ENCODE measurements at places on chromosomes 3 and 15.

DNA sequence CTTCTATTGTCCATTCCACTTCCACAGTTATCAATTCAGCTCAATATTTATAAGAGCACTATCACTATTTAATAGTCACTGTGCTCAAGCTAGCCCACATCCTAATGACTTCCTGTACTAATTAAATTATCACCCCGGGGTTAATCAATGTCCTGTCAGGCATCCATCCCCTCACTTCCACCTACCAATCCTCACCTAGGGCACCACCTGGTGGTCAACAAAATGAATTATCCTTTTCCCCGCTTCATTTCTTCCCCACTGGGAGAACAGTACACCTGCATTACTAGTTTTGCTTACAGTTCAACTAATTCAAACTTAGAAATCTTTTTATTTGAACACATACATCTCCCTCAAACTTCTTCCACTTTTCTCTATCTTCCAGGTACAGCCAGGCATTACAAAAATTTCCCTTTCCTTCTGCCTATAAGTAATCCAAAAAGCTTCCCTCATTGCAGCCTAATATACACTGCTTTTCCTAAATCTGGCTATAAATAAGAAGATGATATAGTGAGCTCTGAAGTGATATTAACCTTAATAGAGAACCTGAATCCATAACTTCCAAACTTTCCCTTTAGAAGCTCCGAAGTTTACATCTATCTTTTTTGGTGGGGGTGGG is 68.5 kb downstream of the TMCC1 start:
- peak; percentile 67 for DNase-seq

DNA sequence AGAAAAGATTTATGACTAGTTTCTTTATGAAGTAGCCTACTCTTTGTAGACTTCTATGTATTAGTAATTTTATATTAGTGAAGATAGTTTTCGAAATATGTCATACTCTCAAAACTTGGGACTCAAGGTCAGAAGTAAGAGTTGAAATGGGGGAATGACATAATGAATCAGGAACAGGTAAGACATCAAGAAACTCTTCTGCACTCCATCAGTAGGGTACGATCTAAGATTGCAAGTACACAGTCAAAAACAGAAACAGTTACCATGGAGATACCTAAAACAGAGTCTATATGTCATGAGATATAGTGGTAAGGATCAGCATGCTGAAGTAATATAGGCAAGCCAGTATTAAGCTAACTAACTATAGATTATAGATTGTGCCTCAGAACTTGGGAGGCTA is 187.0 kb upstream of the MLF1 start:
- no peak for DNase-seq

DNA sequence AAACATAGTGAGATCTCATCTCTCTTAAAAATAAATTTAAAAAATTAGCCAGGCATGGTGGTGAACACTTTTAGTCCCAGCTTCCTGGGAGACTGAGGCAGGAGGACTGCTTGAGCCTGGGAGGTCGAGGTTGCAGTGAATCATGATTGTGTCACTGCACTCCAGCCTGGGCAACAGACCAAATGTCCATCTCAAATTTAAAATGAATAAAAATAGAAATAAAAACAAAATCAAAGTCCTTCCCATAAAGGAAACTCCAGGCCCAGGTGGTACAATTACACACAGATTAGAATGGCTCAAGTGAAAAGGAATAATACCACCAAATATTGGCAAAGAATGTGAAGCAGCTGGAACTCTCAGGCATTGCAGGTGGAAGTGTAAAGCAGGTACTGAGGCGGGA is 19.3 kb upstream of the ATP10A start:
- no peak for DNase-seq

DNA sequence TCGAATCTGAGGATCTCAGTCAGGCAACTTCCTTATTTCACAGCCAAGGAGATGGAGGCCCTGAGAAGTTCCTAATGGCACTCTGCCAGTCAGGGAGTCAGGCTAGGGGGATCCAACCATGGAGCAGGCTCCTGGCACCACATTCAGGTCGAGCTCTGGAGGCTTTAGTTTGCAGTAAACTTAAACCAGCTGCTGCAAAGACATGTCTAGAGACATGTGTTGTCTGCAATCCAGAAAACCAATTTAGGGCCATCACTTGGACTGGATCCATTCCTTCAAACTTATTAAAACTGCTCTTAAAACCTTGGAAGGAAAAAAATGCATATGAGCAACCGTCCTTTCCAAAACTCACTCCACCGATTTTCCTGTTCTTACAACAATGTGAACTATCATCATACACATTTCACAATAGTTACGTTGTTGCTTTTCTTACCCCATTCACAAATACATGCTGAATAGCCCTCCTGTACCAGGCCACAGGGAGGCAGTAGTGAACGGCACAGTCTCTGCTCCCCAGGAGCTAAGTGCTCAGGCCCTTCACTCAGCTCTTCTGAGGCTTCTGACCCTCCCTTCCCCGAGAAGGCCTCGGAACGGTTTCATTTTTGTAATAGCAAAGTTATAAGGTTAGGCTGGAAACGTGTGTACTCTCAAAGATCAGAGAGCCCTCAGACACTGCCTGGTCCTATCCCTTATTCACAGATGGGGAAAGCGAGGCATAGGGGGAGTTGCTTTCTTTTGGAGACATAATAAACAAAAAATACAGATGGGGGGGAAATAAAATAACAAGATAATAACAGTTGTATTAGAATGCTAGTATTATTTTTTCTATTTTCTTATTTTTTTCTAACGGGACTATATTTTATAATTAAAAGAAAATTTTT is 20.1 kb downstream of the RFT1 start:
- no peak for DNase-seq

DNA sequence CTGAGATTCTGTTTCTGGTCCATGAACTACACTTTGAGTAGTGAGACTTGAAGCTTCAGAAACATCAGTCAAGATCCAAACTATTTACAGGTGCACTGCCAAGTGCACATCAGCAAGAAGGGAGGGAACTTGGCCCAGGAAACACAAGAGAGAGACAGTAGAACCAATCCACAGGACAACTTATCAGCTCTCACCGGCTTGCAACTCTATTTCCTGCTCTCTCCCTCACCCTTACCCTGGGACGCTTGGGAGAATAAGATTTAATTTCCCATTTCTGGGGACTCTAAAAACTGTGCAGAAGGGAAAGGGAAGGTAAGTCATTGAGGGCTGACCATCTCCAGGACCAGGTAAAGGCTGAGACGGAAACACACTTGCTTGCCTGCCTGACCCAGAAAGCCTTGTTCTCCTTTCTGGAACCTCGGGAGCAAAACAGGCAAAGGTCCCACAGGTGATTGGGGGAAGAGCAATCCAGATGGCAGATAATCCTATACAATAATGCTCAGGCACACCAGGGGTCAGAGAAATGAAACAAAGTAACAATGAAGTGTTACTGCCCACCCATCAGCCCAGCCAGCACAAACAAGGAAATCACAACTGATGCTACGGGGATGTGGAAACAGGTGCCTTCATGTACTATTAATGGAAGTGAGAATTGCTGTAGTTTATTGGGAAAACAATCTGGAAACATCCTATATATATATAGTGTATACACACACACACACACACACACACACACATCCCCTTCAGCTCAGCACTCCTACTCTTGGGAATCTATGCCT is 154.4 kb downstream of the XXYLT1 start:
- DNase-seq = no peak

- no peak for DNase-seq
Observed at GRCh38 chr15:28955993-28956421, 70.2 kb downstream of the APBA2 start.

DNA sequence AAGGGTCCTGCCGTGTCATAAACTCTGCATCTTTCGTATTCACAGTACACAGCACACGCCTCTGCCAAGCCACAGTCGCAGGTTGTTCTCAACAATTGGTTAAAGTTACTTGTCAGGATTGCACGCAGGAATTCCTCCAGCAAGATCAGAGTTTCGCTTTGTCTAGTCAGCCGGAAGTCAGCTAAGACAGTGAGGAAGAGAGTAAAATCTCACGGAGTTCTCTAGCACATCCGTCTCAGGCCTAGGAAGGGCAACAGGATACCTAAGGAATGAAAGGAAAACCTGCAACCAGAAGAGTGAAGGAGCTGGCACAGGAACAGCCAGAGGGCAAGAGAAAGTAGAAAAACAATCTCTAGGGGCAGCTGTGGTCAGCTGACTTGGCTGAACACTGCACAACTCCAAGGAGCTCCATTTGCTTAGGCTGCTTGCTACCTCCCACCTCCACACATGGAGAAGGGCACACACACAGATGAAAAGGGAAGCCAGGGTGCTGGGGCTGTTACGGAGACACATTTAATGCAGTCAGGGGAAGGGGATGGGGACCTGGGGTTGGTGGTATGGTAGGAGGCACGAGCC is 23.7 kb downstream of the RORA start:
- DNase-seq = no peak

- no peak for DNase-seq
Observed at GRCh38 chr3:63046580-63046979, 171.4 kb upstream of the CADPS start.

- no peak for DNase-seq
Observed at GRCh38 chr3:117692416-117692995, 982.9 kb downstream of the TUSC7 start.

GRCh38 chr15:78950343-78950742 is 5.5 kb upstream of the CTSH start:
- DNase-seq = no peak

DNA sequence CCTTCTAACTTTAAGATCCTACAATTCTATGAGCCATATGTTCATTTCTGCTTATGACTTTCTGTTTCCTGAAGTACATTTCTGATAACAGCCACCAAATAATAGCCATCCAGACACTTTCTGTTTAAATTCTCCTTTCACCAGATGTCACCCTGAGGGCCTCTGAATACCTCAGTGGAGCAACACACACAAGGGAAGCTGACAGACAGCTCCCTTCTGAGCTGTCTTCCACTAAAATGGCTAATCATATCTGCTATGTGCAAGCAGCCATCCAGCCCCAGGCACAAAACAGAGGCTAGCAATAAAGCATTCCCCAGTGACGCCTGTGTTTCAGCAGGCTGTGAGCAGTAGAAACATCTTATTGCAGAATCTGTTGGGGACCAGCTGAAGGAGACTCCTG is 666.6 kb upstream of the UBE2E2 start:
- DNase-seq = no peak

DNA sequence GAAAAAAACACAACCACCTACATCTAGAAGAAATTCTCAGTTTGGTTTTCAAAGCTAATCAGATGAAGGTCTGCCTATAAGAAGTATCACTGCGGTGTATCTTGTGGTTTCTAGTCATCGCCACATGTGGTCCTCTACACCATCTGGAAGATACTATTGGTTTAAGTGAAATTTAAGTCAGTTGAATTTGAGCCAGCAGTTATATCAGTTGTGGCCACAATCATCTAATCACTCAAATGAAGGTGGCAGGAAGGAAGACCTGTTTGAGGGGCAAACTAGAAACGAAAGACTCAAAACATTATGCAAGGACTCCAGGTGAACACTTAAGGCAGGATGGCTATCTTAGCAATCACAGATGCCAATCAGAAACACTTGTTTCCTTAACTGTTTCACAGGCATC is 48.7 kb downstream of the ETV5 start:
- no peak for DNase-seq

Data from activated effector memory CD4-positive, alpha-beta T cell treated with anti-CD3 and anti-CD28 coated beads, Interleukin-2, amount 50 U/mL, for 16 hours (primary cell).